Kidney capillary endothelial cell (primary cell): ENCODE measurements at places on chromosomes 1 and 21.

DNA sequence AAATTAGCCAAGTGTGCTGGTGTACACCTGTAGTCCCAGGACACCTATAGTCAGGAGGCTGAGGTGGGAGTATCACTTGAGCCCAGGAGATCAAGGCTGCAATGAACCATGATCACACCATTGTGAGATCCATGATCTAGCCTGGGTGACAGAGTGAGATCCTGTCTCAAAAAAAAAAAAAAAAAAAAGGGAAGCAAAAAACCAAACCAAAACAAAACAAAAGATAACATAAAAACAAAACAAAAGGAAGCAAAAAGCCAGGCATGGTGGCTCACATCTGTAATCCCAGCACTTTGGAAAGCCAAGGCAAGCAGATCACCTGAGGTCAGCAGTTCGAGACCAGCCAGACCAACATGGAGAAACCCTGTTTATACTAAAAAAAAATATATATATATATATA, 9.4 kb upstream of the AKR1A1 start:
- no peak for DNase-seq

DNA sequence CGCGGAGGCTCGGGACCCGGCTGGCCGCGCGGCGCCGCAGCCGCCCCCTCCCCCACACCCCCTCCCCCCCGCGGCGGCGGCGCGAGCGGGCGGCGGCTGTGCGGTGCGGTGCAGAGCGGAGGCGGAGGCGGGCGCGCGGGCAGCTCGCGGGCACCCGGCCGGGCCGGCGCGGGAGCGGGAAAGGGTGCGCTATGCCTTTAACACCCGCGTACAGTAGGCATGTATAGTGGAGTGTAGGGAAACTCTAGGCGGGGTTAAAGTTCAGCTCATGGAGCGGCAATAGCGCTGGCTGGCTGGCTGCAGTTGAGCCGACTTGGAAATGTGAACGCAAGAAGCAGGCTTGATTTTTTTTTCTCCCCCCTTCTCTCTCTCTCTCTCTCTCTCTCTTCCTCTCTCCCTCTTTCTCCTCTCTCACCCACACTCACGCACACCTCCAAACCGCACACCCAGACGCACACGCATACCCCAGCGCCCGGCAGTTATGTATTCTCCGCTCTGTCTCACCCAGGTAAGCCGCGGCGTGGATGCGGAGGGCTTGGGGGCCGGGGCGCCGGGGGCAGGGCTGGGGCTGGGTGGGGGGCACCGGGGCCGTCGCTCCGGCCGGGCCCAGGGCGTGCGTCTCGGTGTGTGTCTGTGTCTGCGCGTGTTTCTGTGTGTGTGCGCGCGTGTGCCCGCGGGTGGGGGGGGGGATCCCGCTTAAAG, at the start of gene NFIA:
Gene NFIA, plus strand, starts transcription at position 251 of the 702 bp plus-strand sequence.
- DNase-seq: peak; percentile 47

- DNase-seq: no peak
These were observed 286.3 kb upstream of the SGIP1 start for GRCh38 chr1:66247415-66248208.

DNA sequence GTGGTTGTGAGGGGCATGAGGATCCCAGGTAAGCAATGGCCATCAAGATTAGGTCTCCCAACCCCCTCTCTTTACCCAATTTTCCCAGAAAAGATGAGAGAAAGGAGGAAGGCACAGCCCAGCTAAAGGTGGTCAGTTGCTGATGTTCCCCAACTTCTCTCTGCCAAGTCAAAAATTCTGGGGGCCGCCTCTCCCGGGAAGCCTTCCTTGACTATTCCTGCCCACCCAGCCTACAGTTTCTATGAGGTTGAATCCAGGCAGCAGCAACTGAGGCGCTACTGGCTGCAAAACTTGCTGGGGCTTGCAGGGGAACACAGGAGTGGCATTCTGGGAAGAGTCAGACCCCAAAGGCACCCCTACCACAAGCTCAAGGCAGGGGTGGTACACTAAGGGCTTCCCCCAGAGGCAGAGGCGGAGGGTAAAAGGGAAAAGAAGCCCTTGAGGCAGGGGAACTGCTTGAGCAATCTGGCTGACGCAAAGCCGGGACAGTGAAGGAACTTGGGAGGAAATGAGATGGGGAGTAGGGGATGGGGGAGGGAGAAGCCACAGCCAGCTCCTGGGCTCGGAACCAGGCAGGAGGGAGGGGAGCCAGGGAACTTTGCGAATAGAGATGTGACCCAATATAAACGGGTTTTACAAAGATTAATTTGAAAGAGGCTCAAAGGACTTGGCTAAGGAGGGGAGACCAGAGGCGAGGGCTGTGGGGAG, 31.2 kb downstream of the SDC3 start:
- DNase-seq: no peak

DNA sequence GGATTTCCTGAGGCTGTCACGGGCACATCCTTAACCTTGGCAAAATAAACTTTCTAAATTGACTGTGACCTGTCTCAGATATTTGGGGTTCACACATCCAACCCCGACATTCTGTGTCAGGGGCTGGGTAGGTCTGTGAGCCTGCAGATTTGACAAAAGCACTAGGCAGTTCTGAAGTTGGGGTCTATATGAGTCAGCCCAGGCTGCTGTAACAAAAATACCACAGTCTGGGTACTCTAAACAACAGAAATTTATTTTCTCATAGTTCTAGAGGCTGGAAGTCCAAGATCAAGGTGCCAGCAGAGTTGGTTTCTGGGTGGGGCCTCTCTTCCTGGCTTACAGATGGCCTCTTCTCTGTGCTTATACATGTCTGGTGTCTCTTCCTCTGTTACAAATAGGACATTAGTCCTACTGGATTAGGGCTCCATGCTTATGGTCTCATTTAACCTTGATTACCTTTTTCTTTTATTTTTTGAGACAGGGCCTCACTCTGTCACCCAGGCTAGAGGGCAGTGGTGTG, 3.0 kb upstream of the CPLANE2 start:
- no peak for DNase-seq

GRCh38 chr1:28129150-28129549, 40.7 kb upstream of the EYA3 start:
- DNase-seq: no peak

- DNase-seq: no peak
These were observed 35.8 kb upstream of the SOX13 start for GRCh38 chr1:204036882-204037655.

DNA sequence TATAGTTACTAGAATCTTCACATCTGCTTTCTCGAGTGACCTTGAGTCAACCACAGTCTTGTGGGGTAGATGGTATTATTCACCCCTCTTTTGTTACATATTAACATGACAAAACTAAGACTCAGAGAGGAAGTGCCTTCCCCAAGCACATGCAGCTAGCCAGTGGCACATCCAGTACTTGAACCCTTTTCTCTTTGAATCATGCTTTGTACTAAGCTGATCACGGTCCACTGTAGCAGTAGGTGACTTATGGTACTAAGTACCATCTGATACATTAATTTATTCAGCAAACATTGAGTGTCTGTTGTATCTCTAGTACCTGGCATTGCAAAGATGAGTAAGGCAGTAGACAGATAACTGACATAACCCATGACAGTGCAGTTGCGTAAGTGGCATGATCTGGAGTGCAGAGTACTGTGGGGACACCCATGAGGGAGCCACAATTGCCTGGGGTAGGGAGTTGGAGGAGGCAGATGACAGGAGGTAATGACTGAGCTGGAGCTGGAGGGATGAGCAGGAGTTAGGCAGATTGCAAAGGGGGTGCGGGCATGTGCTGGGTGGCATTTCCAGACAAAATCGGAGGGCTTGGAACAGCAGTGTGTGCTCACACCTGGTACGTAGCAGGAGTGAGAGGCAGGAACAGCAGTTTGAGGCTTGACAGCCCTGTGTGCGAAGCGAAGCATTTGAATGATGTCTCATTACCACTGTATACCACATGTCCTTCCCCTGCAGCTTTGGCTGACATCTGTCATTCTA, 29.8 kb downstream of the UCK2 start:
- no peak for DNase-seq
